ENCODE measurements at places on chromosomes 2 and 18. TPM values are rescaled to one million over a fixed set of nuclear protein-coding genes. Genes with fewer than 3 reads are reported as not detected.

QPCT gene
- not detected for total RNA-seq

PROKR1 gene
- total RNA-seq: not detected

GRCh38 chr2:29689666-29690065 lies 231.7 kb downstream of the ALK start:
- DNase-seq: no peak

DNA sequence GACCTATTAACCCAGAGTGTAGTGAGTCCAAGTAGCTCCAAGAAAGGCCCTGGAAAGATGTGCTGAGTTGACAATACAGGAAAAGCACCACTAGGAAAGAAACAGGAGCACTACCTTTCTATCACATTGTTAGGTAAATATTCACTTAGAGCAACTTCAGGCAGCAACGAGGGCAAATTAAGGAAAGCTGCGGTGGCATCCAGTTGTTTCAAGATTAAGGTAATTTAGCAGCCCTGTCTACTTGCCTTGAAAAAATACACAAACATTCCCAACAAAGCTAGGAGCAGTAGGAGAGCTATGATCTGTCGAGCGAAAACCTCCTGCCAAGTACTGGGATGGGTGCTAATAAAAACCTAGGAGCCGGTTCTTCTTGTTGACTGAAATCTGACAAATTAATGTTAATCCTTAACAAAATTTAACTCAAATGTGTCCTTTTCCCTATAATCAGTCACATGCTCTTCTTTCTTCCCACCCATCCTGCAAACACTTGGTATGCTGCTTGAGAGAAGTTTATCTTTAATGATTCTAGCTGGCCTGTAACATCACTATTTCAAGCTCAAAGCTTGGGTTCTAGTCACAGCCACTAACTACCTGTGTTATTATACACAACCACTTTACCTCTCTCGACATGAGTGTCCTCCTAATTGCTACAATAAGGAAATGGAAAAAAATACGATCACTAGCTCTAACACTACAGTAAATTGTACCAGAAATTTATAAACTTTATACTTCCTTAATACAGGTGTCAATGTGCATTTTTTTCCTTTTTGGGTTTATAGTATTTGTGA lies 2.0 kb downstream of the ACAA2 start:
- DNase-seq: no peak

POTEC gene
- total RNA-seq: not detected

DNA sequence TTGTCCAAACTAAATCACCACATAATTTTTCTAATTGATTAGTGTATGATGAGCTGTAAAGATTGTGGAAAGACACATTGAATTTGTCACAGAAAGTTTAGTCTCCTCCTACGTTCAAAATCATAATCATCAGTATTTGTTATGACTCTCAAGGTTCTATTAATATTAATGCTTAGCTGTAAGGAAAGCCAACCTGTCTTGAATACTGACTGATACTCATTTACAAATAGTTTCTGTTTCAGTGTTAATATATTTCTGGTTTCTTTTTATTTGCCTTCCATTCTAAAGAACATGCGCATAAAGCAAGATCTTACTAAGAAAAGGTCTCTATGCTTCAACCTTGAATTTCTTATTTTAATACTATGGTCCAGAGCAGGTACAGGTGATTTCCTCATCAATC lies 55.1 kb downstream of the CPS1 start:
- DNase-seq: no peak

UPP2 gene
- not detected for total RNA-seq

STARD6 gene
- total RNA-seq: not detected

GRCh38 chr2:22952656-22953225 lies 432.2 kb upstream of the KLHL29 start:
- DNase-seq: no peak

SERPINB2 gene
- total RNA-seq: not detected

Measured in osteocyte (in vitro differentiated cells).